ENCODE measurements at places on chromosomes 11 and 22.
A peak's percentile ranks its signal among the peaks of the same experiment; 100 is the strongest.

DNA sequence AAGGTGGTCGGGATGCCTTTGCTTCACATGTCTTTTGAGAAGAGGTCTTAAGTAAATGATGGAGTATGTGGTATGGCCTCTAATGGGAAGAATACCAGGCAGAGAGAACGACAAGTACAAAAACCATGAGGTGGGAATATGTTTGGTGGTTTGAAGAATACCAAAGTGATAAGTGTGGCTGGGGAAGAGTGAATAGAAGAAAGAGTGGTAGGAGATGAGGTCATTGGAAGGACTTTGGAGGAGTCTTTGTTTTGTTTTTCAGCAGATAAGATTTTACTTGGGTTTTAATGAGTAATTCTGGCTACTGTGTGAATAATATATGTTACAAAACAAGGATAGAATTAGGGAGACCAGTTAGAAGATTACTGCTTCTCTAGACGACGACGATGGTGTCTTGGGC lies 515.4 kb downstream of the RAB38 start:
- no peak for DNase-seq

- DNase-seq: no peak
Observed at GRCh38 chr11:128559496-128560103, 27.8 kb downstream of the ETS1 start.

DNA sequence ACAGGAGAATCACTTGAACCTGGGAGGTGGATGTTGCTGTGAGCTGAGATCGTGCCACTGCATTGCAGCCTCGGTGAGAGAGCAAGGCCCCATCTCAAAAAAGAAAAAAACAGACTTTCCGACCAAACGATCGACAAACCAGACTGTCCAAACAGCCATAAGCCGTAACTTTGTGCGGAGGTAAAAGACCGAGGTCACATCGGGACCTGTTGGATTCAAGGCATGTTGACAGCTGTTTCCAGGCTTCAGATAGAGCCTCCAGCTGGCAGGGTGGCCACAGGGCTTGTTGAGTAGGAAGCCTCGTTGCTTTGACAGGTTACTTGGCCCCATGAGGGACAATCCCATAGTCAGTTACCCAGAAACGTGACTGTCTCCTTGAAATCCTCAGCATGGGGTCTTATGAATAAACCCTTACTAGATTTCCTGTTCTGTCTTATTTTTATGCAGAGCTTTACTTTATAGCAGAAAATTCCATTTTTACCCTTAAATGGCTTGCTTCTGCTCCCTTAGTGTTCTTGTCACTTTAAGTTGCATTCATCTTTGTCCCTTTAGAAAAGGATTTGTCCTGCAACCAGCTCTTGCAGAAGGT lies 22.3 kb downstream of the PPARA start:
- no peak for DNase-seq

- DNase-seq: no peak
Observed at GRCh38 chr22:31602259-31602952, 59.6 kb downstream of the PISD start.

DNA sequence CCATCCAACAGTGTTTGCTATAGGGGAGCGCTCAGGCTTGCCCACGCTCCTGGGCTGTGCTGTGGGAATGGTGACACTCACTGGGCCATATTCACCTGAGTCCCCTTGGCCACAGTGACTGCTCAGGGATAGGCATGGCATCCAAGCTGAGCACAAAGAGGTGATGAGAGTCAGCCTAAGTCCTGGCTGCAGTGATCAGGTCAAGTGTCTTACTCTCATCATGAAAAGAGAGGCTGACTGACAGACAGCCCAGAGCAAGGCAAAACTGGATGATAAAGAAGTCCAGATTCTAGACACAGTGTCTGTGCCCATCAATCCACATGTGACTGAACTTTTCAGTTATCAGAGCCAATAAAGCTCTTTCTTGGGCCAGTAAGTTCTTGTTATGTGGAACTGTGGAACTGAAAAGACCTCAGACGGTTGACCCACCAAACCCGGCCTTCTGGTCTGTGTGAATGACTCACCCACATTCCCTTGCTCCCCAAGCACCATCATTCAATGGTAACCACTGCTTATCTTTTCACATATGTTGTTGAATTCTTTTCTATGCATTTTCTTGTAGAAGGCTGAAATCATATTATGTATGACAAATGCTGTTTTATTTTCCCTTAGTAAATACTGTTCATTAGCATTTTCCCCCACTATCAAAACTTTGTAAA lies 43.2 kb upstream of the YPEL1 start:
- DNase-seq: no peak

DNA sequence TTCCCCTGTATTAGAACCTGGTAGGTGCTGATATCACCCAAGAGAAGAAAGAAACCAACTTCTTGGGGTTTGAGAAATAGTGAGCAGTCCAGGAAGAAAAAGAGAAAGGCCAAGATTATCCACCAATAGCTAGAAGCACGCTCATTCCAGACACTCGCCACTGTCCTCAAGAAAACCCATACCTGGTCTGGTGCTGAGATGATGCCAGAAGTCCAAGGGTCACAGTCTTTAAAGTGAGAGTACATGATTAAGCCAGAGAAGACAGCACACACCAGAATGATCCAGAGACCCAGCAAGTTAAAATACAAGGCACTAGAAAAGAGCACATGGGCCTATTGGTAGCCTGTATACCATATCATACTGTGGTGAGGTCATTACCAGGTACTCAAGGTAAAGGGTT lies 23.6 kb downstream of the SLC5A12 start:
- peak; percentile 84 for DNase-seq

GRCh38 chr11:121334973-121335710 lies 42.6 kb downstream of the SC5D start:
- DNase-seq: no peak

- DNase-seq: no peak
Observed at GRCh38 chr11:102582140-102582539, 43.0 kb downstream of the MMP20 start.

GRCh38 chr11:125904678-125905077 lies 370 bp downstream of the DDX25 start:
- no peak for DNase-seq

DNA sequence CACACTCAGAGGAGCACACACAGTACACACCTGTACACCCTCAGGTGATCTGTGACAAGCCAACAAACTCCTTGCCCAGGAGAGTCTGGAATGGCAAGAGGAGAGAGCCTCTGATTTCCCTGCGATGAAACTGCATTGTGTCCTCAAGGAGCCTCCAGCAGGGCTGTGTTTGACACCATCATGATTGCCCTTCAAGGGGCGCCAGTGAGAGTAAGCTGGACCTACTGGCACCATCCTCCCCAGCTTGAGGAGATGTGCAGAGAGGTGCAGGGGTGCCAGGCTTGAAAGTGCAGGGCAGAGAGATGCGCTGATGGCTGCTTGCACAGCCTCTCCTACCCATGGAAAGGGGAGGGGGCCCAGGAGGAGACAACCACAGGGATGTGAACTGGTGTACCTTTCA lies 188.8 kb upstream of the CADM1 start:
- DNase-seq: no peak

GRCh38 chr11:48025984-48026340 lies 45.6 kb downstream of the PTPRJ start:
- no peak for DNase-seq

- DNase-seq: no peak
Observed at GRCh38 chr22:50571264-50572175, 6.7 kb downstream of the CPT1B start.

DNA sequence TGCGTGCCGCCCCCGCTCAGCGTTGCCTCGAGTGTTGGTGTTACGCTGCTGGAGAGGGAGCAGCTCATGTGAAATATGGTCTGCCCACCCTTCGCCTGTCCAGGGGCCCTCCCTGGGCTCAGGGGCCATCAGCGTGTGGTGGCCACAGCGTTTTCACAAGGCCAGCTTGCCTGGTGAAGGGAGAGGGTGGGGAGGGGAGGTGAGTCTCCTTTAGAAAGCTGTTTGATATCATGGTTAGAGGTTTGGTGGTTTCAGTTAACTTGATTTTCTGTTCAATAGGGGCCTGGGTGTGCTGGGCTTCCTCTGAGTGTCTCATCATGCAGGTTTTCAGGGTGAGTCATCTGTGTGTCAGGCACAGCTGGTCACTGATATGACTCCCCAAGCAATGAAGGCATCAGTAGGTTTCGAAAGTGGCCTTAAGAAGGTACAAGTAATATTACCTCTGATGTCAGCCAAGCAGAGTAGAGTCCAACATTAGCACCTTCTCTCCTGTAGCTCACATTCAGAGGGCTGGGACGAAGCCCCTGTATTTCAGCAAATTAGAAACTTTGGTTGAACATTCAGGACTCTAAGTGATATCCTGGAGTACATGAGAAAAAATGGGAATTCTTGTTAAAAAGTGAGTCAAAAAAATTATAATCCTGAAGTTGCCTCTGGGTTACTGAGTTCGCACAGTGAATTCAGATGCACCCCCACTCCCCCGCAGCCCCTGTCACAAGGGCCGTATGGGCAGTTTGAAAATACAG lies 172.5 kb downstream of the TBC1D22A start:
- no peak for DNase-seq

DNA sequence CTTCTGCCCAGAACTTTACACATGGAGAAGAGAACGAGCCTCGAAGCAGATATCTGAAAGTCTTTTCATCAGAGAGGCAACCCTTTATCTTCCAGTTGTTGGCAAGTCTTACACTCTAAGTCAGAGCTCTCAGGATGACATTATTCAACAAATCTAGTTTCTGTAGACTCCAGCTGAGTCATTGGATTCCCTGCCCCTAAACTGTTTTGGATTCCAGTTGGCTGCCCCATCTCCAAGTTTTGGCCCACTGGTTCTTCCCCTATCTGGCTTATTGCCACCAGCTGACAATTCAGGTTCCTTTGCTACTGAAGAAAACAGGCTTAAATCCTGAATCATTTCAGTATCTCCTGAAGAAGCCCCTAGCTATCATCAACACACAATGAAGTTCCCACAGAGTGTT lies 14.2 kb downstream of the SAAL1 start:
- no peak for DNase-seq

- no peak for DNase-seq
Observed at GRCh38 chr22:35947794-35948425, 80.7 kb downstream of the RBFOX2 start.

DNA sequence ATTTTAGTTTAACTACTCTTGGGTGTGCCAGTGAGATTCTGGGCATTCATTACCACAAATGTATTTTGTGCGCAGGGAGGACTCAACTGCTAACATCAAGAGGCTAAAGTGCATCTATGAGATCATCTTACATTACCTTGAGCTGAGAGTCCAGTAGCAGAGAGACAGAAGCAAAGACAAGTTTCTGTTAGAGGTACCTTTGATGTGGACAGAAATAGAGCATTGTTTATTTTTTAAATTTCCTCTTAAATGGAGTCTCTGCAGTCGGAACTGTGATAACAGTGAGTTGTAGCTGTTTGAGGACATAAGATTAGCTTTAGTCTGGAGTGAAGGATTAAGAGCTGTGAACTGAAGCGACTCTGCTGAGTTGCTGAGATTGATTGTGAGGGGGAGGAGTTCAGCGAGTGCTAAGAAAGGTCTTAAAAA lies 297.0 kb downstream of the CADM1 start:
- DNase-seq: no peak

GRCh38 chr11:70420008-70420464 lies 21.7 kb downstream of the CTTN start:
- no peak for DNase-seq

DNA sequence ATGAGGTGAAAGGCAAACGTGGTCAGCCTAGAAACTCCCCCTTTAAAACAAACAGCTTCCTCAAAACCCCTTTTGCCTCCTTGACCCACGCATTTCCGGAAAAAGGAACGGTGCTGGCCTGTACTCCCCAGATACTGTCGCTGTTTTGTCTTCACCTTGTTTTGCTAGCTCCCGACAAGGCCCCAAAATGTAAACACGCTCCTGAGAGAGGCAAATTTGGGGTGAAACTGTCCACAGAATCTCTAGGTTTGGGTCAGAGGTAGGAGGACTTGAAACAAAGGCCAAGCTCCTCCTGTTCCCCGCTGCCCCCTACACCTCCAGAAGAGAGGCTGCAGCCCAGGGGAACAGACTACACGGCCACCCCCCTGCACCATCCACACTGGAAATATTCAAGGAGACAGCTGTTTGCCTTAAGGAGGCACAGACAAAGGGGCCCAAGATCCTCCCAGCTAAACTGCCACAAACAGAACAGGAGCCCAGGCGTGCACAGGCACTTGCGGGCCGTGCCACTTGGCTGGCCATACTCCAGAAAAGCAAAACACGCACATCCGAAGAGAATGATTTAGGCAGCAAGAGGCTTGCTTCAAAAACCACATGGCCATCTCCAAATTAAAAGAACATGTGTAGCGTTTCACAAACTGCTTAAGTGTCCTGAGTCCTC lies 160.5 kb upstream of the GRK3 start:
- peak; percentile 57 for DNase-seq

DNA sequence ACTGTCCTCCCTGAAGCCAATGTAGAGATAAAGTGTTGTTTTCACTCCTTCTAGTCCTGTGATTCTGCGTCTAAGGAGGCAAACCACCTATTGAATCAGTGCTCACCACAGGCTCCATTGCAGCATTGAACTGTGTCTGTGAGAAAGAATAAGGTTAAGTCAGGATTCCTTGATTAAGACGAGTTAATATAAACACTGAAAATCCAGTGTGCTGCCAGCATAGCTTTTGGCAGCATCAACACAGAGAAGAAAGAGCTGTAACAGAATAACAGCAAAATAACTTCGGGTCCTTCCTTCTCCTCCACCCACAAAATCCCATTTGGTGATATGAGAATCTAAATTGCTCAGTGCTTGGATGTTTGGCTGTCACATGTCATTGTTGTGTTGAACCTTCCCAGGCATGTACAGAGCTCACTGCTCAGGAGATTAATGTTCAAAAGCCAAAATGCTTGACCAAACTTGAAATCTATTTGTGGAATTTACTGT lies 185.2 kb upstream of the DDI1 start:
- no peak for DNase-seq

DNA sequence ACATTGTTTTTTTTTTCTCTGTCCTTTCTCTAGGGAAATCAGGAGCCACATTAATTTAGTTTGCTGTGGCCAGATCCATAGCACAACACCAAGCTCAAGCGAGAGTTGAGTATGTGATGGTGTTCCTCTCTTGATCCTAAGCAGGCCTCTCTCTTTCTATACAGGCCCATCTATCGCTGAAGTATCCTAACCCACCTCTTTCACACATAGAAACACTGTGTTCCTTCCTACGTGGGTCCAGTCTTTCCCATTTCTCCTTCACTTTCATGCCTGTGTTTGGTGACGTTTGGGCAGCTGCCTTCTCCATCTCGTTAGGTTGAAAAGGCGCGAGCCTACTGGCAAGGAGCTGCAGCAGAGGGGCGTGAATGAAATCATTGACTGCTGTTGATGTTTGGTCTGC lies 2.4 kb downstream of the PACS1 start:
- DNase-seq: no peak

DNA sequence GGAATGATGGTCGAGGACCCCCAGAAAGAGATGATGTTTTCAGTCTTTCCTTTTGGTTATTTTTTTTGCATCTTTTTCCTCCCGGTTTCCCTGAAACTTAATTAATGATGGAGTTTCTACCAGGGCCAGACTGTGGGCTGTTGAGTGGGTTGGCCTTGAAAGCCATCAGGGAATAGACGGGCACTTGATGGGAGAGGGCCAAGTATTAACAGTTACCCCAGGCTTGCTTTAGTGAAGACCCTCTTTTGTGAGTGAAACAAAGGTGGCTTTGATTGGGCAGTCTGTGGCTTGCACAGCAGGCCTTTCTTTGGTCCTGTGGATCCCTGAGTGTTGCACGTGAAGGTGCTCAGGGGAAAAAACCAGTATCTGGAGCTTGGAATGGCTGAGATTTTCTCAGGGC lies 56.9 kb downstream of the AMOTL1 start:
- DNase-seq: no peak

Data from mucosa of descending colon (tissue), 3 donors.